ENCODE measurements at places on chromosomes 7 and 10.

DNA sequence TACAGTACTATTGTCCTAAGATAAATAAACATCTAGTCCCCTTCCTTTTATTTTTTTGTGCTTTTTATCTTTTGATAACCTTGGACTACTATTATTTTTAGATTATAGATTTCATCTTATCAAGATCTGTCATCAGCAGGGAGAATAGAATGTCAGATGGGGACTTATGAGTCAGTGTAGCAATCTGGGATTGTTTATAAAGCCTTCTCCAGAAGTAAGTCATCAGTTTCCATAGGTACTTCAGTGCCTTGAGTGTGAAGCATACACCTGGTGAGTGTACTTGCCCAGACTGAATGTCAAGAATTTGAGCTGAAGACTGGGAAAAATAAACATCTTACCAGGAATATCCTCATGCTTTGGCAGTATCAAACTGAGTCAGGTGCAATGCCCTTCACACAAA is 2.1 kb downstream of the CASD1 start:
- no peak overlapping the region for H3K4me3 ChIP-seq
- no peaks in the 10 kb centered on the region for H3K27me3 ChIP-seq
- DNase-seq: no peak
- no peak overlapping the region for H3K27ac ChIP-seq
- H3K4me1 ChIP-seq: peaks cover 16% of the 10 kb centered on the region

GRCh38 chr10:57977262-57977661 is 290.4 kb downstream of the IPMK start:
- no peak overlapping the region for H3K27ac ChIP-seq
- no peaks in the 10 kb centered on the region for H3K36me3 ChIP-seq
- no peak overlapping the region for H3K4me3 ChIP-seq
- DNase-seq: no peak

GRCh38 chr7:13333371-13333770 is 645.9 kb downstream of the ARL4A start:
- H3K27me3 ChIP-seq: no peaks in the 10 kb centered on the region
- no peak overlapping the region for H3K4me3 ChIP-seq
- DNase-seq: no peak
- no peaks in the 10 kb centered on the region for H3K4me1 ChIP-seq

- DNase-seq: no peak
- H3K4me1 ChIP-seq: no peaks in the 10 kb centered on the region
- H3K27me3 ChIP-seq: no peaks in the 10 kb centered on the region
- H3K36me3 ChIP-seq: no peaks in the 10 kb centered on the region
- no peak overlapping the region for H3K27ac ChIP-seq
These were observed 12.4 kb downstream of the NET1 start for GRCh38 chr10:5424751-5425150.

DNA sequence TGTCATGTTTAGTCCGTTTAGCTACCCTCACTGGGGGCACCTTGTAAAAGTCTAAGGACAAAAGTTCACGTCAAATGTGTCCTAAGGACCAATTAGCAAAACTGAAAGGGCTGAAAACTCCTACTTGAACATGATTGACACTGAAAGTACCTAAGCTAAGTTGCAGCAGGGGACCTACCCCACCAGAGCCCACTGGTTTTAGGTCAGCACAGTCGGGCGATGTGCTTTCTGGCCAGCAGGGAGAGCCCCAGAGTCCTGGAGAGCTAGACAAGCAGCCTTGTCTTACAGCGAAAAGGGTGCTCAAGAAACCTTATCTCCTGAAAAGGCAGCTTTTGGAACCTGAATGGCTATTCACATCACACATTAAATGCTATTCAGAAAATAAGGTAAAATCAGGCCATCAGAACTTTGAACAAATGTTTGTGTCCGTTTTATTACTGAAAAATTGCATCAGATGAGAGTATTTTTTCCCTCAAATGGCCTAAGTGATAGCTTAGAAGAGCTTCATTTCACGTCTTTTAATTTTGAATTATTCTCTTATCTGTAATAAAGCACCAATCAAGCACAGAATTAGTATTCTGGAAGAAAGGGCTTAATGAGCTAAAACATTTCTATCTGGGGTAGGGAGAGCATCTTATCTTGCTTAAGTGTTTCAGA is 52.2 kb upstream of the MKI67 start:
- H3K4me1 ChIP-seq: no peaks in the 10 kb centered on the region
- no peaks in the 10 kb centered on the region for H3K36me3 ChIP-seq
- DNase-seq: no peak

DNA sequence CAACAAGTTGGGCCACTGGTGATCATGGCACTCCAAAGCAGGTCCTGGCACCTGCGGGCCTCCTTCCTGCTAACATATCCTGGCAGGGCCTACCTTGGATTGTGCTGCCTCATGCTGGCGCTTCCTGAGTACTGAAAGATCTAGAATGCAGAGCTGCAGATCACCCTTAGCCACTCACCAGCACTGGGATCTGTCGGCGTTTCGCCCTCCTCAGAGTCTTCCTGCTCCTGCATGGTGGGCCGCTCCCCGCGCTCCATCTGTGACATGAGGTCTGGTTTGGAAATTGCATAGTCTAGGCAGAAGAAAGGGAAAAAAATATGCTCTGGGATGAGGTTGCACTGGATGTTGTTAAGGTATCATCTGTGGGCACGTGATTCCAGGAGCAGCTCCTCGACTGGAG is 10.0 kb downstream of the ZNF777 start:
- H3K36me3 ChIP-seq: peaks cover 23% of the 10 kb centered on the region
- H3K4me3 ChIP-seq: no peak overlapping the region
- H3K27ac ChIP-seq: no peak overlapping the region
- H3K27me3 ChIP-seq: no peaks in the 10 kb centered on the region
- no peak for DNase-seq

DNA sequence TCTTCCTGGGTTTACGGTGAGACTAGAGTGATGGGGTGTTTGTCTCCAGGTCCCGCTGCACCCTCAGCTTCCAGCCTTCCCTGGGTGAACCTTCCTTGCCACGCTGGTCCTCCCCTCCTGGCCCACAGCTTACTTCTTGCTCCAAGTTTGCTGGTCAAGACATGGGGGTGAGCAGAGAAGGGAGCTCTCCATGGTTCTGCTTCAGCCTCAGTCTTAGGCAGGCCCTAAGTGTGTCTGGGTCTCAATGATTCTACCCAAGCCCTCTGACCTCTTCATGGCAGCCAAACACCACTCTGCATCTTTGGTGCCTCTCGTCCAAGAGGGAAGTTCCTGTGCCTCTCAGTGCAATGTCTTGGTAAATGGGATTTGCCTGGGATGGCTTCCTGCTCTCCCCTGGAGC is 356.5 kb upstream of the KLF6 start:
- no peaks in the 10 kb centered on the region for H3K27me3 ChIP-seq
- no peak overlapping the region for H3K4me3 ChIP-seq
- DNase-seq: no peak
- no peaks in the 10 kb centered on the region for H3K36me3 ChIP-seq
- no peak overlapping the region for H3K27ac ChIP-seq

- H3K36me3 ChIP-seq: no peaks in the 10 kb centered on the region
- H3K27ac ChIP-seq: no peak overlapping the region
- no peaks in the 10 kb centered on the region for H3K4me1 ChIP-seq
- DNase-seq: no peak
- no peaks in the 10 kb centered on the region for H3K27me3 ChIP-seq
These were observed 108.7 kb downstream of the TBXAS1 start for GRCh38 chr7:139937715-139938114.

DNA sequence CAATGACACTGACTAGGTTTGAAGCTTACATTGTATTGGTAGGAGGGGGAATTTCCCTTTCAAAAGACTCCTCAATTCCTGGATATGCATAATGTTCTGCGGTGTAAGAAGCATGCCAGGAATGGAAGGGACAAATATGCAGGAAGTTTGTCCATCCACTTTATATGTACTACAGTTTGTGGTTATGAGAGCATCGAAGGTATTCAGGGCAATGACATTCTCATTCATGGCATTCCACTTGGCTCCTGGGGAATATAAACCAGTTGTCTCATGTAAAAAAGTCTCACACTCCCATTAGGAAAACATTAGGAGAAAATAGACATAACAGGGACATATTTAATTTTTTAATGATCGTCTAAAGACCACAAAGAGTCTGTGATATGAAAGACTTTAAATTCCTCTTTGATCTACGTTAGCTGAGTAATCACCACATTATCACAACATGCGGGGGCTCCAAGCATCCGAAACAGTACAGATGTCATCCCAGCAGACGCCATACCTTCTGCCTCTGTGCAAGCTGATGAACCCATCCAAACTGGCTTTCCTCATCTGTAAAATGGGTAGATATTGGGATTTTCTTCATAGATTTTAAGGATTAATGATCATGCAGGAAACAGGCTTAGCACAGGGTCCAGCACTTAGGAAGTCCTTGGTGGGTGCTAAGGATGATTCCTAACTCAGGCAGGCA is 675.3 kb downstream of the INHBA start:
- H3K27me3 ChIP-seq: no peaks in the 10 kb centered on the region
- H3K36me3 ChIP-seq: no peaks in the 10 kb centered on the region
- H3K4me1 ChIP-seq: no peaks in the 10 kb centered on the region
- no peak overlapping the region for H3K4me3 ChIP-seq
- DNase-seq: no peak

GRCh38 chr7:112206991-112207592 is 597 bp downstream of the ZNF277 start:
- H3K36me3 ChIP-seq: no peaks in the 10 kb centered on the region
- peaks cover 45% of the 10 kb centered on the region for H3K4me1 ChIP-seq
- peak overlapping the region; percentile 79 for H3K27ac ChIP-seq

GRCh38 chr7:152501506-152501905 is 65.7 kb upstream of the KMT2C start:
- H3K4me1 ChIP-seq: no peaks in the 10 kb centered on the region
- no peak for DNase-seq
- no peaks in the 10 kb centered on the region for H3K36me3 ChIP-seq
- no peak overlapping the region for H3K4me3 ChIP-seq

DNA sequence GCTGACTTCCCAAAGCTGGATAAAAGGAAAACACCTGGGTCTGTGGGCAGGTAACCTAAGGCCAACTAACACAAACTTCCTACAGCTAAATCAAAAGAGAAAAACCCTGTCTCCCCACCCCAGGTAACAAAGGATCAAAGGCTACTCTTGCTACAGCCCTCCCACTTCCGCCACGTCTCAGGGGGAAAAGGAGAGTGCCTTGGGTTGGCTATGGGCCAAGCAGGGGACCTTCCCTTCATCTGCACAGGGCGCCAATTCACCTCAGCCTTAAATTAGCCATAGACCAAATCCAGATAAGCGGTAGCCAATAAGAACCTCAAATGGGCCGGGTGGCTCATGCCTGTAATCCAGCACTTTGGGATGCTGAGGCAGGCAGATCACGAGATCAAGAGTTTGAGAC is 69.1 kb upstream of the LANCL2 start:
- no peaks in the 10 kb centered on the region for H3K4me1 ChIP-seq
- no peaks in the 10 kb centered on the region for H3K36me3 ChIP-seq
- H3K4me3 ChIP-seq: no peak overlapping the region
- no peak for DNase-seq
- no peak overlapping the region for H3K27ac ChIP-seq
- no peaks in the 10 kb centered on the region for H3K27me3 ChIP-seq

- no peak for DNase-seq
- H3K4me1 ChIP-seq: no peaks in the 10 kb centered on the region
- H3K36me3 ChIP-seq: no peaks in the 10 kb centered on the region
- H3K4me3 ChIP-seq: no peak overlapping the region
- no peak overlapping the region for H3K27ac ChIP-seq
These were observed 34.8 kb downstream of the VKORC1L1 start for GRCh38 chr7:65907501-65908198.

- no peak overlapping the region for H3K4me3 ChIP-seq
- no peaks in the 10 kb centered on the region for H3K27me3 ChIP-seq
- no peak overlapping the region for H3K27ac ChIP-seq
- no peaks in the 10 kb centered on the region for H3K4me1 ChIP-seq
- no peak for DNase-seq
These were observed 13.7 kb downstream of the PRPS1L1 start for GRCh38 chr7:18013936-18014335.

GRCh38 chr10:51171946-51172345 is 97.7 kb downstream of the PRKG1 start:
- no peaks in the 10 kb centered on the region for H3K27me3 ChIP-seq
- H3K4me1 ChIP-seq: no peaks in the 10 kb centered on the region
- no peak for DNase-seq
- H3K27ac ChIP-seq: no peak overlapping the region

DNA sequence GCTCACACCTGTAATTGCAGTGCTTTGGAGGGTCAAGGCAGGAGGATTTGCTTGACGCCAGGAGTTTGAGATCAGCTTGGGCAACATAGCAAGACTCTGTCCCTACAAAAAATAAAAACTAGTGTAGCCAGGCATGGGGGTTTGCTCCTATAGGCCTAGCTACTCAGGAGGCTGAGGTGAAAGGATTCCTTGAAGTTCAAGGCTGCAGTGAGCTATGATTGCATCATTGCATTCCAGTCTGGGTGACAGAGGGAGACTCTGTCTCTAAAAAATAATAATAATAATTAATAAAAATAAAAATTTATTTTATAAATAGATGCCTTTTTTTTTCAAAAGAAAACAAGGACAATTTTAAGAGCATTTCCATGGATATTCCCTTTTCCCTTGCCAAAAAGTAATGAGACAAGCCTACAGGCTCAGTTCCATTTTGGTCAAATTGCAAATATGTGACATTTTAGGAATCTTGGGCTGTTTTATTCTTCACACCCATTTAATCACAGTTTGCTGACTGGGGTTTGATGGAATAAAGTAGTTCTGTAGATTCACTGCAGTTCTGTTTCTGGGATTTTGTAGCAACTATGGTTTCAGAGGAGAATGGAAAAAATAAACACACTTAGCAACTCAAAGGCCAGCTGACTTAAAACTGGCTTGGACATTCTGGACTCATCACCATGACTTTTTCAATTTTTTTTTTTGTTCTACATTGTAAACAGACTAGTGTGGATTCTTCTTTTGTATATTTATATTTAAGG is 48.4 kb upstream of the ARHGAP21 start:
- no peak overlapping the region for H3K27ac ChIP-seq
- H3K27me3 ChIP-seq: no peaks in the 10 kb centered on the region
- no peaks in the 10 kb centered on the region for H3K36me3 ChIP-seq
- no peak overlapping the region for H3K4me3 ChIP-seq
- H3K4me1 ChIP-seq: no peaks in the 10 kb centered on the region
- DNase-seq: no peak

- H3K36me3 ChIP-seq: peaks cover 87% of the 10 kb centered on the region
- DNase-seq: no peak
- H3K4me3 ChIP-seq: no peak overlapping the region
- no peak overlapping the region for H3K27ac ChIP-seq
- peaks cover 11% of the 10 kb centered on the region for H3K4me1 ChIP-seq
- no peaks in the 10 kb centered on the region for H3K27me3 ChIP-seq
These were observed 145.1 kb downstream of the NRP1 start for GRCh38 chr10:33189363-33189762.

DNA sequence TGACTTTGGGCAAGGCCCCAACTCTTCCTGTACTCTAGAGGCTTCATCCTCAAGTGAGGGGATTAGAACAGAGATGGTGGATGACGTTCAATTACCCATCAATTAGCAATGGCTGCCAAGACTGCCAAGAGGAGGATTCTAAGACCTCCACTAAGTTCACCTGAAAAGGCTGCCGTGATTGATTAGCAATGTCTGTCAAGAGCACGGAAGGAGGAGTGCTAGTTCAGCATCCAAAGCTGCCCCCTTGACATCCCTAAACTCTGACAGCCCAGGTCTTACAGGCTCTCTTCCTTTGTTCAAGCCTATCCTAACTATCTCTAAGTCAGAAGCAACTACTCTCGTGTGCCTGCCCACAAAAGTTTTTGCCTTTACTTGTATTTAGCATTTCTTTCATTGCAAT is 68.4 kb downstream of the FAM53B start:
- no peak overlapping the region for H3K4me3 ChIP-seq
- peaks cover 5% of the 10 kb centered on the region for H3K36me3 ChIP-seq
- no peaks in the 10 kb centered on the region for H3K27me3 ChIP-seq

GRCh38 chr7:155169498-155170065 is 99.5 kb downstream of the HTR5A start:
- DNase-seq: no peak
- peaks cover 4% of the 10 kb centered on the region for H3K27me3 ChIP-seq
- H3K4me1 ChIP-seq: no peaks in the 10 kb centered on the region
- no peak overlapping the region for H3K4me3 ChIP-seq
- no peak overlapping the region for H3K27ac ChIP-seq
